ENCODE measurements at places on chromosomes 5 and 9. TPM values are rescaled to one million over a fixed set of nuclear protein-coding genes. Genes with fewer than 3 reads are reported as not detected.

DNA sequence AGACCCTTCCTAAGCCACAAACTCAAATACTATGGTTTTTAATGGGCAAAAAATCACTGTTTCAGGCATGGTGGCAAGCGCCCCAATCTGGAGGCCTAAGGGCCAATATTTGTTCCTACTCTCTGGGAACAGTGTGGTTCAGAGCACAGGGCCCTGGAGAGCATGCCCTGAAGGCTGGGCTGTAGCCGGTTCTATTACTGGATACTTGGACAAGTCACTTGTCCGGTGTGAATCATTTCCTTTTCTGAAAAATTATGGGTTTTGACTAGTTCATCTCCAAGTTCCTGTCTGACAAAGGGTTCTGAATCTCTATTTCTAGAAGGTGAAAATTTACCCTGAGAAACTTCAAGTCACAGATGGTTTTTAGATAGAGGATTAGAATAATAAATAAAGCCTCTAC, 75.0 kb downstream of the OTULIN start:
- no peak for DNase-seq

The GTF2H2 gene
- total RNA-seq = 28.2 TPM

The CD180 gene
- total RNA-seq = 0.07 TPM

The PCDHGA1 gene
- total RNA-seq = not detected

GRCh38 chr9:71897577-71897976, 13.4 kb downstream of the ABHD17B start:
- DNase-seq = peak; percentile 66

The SHOC1 gene
- not detected for total RNA-seq

DNA sequence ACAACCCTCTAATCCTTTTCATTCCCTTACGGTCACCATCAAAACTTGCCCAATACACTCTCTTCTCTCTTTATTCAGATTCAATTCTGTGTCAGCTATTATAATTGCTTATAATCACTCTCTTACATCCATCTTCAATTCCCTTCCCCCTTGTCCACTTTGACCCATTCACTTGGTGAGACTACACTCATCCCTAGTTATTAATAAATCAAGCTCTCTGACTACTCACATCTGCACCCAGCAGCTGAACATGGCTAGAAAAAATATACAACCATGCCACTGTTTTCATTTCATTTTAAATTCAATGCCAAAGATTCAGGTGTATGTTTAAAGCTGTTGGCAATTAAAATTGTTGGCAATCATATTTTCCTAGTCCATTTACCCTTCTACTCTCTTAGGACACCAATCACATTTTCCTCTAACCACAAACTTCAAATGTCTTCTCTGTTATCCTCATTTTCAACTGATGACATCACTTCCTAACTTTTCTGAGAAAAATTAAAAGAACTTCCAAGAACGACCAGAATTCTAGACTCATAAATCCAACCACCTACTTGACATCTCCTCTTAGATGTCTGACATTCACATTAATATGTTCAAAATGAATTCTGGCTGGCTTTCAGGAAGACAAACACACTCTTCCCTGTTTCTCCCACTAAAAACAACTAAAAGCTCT, 5.5 kb downstream of the C5orf15 start:
- no peak for DNase-seq

DNA sequence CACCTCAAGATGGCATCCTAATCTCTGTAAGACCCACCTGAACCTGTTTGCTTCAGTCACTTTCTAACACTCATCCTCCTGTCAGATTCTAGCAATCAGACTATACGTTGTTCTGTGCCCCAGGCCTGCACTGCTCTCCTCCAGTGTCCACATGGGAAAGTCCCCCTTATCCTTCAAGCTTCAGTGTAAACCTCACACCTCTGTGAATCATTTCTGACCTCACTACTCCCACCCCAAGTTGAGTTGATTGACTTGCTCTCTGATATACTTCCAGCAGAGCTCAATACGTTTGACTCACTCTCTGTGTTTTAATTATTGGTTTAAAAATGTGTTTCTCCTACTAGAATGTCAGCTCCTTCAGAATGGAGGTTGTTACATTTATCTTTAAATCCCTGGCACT, 240.2 kb downstream of the FBXL17 start:
- no peak for DNase-seq

GRCh38 chr9:94147776-94148175, 63.5 kb downstream of the PTPDC1 start:
- DNase-seq = no peak

GRCh38 chr5:96565582-96566265, 96.5 kb upstream of the CAST start:
- DNase-seq = no peak

The OBP2B gene
- total RNA-seq = not detected

GRCh38 chr5:168320805-168321204, 29.4 kb downstream of the WWC1 start:
- no peak for DNase-seq

DNA sequence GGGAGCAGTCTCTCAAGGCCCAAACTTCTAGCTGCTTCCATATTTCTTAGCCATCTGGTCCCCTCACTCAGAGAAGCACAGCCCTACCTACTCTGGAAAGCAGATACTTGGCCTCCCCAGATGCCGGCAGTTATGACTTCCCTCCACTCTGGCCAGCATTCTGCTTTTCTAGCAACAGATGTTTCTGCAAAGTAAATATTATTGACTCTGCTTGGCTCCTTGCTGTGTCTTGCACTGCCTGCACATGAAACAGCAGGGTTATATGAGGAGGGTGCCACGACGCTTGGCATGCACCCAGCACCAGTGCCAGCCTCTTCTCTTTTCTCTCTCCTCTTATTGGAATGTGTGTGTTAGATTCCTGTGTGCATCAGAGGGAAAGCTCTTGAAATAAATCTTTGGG, 99.7 kb downstream of the ARHGAP26 start:
- DNase-seq = no peak

- no peak for DNase-seq
Observed at GRCh38 chr9:131971482-131972074, 108.1 kb downstream of the MED27 start.

The CYSRT1 gene
- 0.89 TPM for total RNA-seq

The CLIC3 gene
- total RNA-seq = 3.8 TPM

DNA sequence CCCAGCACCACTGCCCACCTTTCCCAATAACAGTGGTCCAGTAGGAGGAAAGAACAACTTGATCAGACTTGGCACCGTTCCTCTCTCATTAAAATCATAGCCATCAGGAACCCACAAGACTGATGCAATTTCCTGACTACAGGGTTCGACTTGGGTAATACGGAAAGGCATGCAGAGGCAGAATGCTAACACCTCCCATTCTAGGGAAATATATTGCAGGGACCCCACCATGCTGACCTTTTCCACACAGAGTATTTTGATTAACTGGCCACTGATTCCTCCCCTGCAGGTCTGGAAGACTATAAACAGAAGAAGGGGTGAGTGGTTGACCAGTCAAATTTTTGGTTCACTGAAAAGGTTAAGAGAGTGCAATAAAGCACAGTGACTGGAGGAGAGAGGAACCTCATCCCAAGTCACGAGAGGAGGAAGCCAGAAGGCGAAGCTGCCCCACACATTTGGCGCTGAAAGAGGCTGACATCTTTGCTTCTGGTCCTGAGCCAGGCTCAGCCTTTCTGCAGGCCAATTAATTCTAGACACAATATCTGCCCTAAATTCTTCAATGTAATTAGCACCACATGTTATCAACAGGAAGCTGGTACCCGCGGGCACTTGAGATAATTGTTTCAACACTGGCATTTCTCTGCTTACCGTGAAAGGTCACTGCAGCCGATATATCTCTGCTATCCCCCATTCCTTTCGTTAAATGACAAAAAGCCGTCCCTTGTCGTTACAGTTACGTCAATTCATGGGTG, 64.7 kb upstream of the SPOCK1 start:
- DNase-seq = no peak

DNA sequence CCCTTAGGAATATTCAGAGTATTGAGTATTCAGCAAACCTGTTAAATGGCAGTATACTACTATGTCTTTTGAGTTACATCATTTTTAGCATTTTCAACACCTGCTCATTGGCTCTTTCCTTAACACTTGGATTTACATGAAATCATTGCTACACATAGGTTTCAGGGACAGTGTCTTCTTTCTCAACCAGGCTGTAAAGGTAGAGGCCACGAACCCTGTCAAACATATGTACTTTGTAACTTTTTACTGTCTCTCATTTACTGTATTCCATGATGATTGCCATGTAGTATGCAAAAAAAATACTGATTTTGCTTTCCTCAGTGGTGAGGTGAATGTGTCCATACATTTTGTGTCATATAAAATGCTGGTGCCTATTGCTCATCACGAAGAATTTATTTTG, 264.4 kb downstream of the SLCO4C1 start:
- DNase-seq = no peak

GRCh38 chr9:128118971-128119665, 8.4 kb downstream of the PTGES2 start:
- no peak for DNase-seq

- no peak for DNase-seq
Observed at GRCh38 chr5:38463634-38464521, 92.6 kb downstream of the LIFR start.

The PRDM9 gene
- total RNA-seq = not detected

The CDC20B gene
- 0.75 TPM for total RNA-seq

- DNase-seq = no peak
Observed at GRCh38 chr5:5738797-5739489, 316.5 kb downstream of the ICE1 start.

The IFNA14 gene
- total RNA-seq = not detected

DNA sequence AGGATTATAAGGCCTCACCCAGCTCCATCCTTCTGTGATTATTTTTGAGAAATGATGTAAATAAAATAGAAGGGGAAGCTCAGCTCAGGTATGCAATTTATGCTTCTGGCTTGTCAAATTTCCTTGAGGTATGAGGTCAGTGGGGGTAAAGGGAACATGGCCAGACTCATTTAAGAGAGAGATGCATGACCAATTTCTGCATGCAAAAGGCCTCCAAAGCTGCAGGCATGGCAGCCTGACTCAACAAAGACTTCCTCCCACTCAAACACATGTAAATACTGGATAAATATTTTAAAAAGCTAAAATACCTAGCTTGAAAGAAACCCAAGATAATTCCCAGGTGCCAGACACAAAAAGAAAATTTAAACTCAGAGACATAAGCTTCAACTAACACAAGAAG, 101.4 kb upstream of the SLC1A3 start:
- DNase-seq = no peak

The THBS4 gene
- total RNA-seq = 3.4 TPM

- DNase-seq = no peak
Observed at GRCh38 chr9:76419782-76420380, 25.7 kb upstream of the RFK start.

DNA sequence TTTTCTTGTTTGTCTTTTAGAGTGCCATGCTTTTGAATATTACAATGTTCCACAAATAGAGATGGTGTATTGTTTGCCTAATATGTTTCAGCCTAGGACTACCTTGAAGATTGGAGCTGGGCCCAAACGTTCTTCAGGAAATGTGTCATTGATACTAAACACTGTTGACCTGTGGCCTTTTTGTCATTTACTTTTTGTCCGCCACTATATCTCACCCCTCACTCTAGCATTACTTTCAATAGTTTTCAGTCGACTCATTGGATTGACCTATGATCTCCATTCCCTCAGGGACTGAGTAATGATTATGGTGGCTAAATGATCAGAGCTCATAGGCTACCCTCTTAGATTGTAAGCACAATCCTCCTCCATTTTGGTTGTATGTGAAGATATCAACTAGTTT, 115.8 kb downstream of the NUDT12 start:
- no peak for DNase-seq

The NRARP gene
- total RNA-seq = 1.6 TPM

GRCh38 chr9:21969951-21970799, 24.0 kb downstream of the CDKN2A start:
- DNase-seq = no peak

GRCh38 chr9:86828631-86829030, 118.7 kb downstream of the GAS1 start:
- DNase-seq = no peak

The FKTN gene
- total RNA-seq = 16.4 TPM

- DNase-seq = no peak
Observed at GRCh38 chr9:110083866-110084265, 124.1 kb downstream of the C9orf152 start.

The UTP15 gene
- 22.3 TPM for total RNA-seq

- DNase-seq = no peak
Observed at GRCh38 chr9:76085596-76085995, 195.1 kb downstream of the PCSK5 start.

DNA sequence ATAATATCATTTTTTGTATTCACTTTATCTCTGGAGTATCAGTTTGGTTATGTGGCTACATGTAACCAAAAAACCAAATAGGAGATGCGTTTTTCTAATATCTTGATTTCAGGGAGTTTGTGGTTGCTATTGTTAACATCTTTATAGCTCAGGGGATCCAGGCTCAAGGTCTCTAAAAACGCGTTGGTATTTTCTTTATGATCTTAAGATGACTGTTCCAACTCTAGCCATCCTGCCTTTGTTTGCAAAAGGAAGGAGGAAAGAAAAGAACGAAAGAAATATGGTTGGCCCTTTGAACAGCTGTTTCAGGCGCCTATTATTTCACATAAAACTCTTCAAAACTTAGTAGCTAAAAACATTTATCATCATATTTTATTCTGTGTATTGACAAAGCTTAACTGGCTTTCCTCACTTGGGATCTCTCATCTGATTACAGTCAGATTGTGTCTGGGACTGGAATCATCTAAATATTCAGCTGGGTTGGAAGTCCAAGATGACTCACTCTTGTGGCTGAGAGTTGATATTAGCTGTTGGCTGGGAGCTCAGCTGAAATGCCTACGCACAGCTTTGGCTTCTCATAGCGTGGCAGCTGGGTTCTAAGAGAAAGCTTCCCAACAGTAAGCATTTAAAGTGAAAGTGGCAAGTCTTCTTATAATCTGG, 60.1 kb downstream of the FAM174A start:
- no peak for DNase-seq

DNA sequence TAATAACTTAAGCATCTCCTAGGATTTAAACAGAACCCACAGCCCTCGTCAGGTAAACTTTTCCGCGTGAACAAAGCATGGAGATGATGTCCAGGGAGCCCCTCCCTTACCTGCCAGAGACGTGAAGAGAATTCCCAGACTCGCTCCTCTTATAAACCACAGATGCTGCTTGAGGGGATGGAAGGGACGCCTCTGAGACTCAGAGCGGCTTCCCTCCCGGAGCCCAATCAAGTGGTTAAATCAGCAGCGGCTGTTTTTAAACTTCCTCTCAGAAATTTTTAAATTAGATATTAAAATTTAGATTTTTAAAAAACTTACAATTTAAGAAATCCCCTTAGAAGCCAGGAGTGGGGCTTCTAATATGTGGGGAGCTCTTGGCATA, 71.8 kb downstream of the RAPGEF1 start:
- no peak for DNase-seq

DNA sequence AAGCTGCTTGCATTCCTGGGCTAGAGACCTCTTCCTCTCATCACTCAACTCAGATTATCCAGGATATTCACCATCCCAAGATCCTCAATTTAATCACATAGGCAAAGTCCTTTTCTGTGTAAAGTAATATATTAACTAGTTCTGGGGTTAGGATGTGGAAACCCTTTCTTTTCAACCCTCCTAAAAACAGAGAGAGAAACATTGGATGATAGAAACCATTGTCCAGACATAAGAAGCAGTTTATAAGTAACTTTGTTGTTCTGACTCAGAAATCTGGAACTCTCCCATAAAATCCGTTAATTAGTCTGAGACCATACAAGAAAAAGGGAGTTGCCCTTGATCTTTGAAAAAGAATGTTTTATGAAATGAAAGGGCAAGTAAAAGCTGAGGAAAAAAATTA, 817.1 kb upstream of the CDH9 start:
- no peak for DNase-seq

All from activated CD8-positive, alpha-beta memory T cell treated with anti-CD3 and anti-CD28 coated beads, Interleukin-2, amount 10 ng/mL, durations not matched to agents 7 days and 5 days (primary cell).